ENCODE measurements at places on chromosomes 5 and 9.
A peak's percentile ranks its signal among the peaks of the same experiment; 100 is the strongest.

DNA sequence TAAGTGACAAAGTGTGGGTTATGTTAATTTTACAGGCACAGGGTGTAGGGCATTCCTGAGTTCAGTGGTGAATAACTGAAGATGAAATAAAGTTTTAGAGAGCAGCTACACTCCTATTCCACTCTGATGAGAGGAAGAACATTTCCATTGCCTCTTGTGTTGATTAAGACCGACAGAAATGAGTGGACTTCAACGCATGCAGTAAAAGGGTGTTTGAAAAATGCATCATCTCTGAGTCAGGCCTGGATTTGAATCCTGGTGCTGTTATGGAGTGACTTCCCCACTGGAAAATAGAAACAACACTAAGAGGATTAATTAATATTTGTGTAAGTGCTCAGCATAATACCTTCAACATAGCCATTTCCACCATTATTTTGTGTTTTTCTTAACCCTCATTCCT, 86.3 kb downstream of the PRR16 start:
- no peak for DNase-seq

- DNase-seq = no peak
Observed at GRCh38 chr5:58898006-58898405, 315.1 kb downstream of the RAB3C start.

DNA sequence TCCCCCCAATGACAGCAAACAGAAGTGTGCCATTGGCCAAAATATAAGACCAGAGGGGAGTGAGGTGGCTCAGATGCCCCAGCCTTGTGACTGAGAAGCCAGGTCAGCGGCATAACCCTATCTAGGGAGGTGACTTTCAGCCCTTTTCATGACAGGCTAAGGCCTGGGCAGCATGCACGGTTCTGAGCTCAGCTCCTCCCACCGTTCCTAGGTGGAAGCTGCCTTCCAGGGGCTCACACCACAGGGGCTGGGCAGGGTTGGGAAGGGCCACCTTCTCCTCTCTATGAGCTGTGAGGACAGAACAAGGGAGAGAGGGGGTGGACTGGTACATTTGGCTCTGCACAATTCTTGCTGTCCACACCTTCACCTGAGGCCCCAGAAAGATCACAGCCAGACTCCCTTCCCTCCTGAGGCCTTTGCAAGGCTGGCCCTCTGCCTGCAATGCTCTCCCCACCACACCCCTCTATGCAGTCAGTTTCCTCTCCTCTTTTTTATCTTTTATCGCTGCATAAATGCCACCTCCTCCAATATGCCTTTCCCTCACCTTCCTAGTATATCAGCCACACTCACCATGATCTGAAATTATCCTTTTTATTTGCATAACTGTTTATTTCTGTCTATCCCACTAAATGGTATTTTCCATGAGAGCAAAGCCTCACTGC, 5.1 kb upstream of the EGR1 start:
- DNase-seq = no peak

GRCh38 chr9:79667817-79668436, 96.2 kb downstream of the TLE4 start:
- DNase-seq = no peak

DNA sequence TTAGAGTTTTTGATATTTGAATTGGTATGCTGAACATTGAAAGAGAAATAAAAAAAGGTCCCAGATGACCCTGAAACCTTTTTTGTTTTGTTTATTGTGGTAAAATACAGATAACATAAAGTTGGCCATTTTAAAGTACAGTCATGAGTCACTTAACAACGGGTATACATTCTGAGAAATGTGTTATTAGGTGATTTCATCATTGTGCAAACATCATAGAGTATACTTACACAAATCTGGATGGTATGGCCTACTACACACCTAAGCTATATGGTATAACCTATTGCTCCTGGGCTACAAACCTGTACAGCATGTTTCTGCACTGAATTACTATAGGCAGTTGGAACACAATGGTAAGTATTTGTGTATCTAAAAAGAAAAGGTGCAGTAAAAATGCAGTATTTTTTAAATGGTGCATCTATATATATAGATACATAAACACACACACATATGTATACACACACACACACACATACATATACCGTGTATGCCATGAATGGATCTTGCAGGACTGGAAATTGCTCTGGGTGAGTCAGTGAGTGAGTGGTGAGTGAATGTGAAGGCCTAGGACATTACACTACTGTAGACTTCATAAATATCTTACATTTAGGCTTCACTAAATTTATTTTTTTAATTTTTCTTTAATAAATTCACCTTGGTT, 31.0 kb downstream of the TTC1 start:
- DNase-seq = no peak

DNA sequence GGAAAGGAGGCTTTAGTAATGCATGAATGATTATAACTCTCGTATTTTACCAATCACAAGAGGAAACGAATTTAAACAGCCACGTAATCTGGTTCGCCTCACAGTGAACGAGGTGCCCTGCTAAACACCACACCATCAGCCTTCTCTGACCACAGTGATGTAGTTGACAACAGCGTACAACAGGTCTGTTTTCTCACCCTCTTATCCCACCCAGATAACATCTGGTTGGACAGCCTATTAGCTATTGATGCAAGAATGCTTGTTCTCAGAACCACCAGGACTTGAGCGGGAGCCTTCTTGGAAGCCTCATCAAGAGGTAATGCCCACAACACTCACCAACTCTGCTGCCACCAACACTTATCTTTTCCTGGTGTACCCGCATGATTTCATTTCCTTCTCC, 23.3 kb downstream of the SLC1A3 start:
- DNase-seq = no peak

GRCh38 chr9:81683238-81683637, 6.1 kb downstream of the TLE1 start:
- DNase-seq = no peak

DNA sequence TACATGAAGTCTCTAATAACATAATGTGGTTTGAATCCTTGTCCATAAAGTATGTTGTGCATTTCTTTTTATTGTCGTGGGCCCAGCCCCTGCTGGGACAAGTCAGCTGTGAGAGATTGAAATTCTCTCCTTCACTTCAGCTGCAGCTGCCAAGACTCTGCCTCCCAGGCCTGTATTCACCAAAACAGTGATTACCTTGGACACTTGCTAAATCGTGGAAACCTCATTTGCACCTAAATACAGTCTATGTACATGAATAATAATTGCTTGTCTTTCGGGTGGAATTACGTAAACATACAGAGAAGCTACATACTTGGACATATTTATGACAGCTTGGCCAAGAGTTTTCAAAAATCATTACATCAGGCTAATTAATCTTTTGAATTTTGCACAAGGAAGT, 898.5 kb upstream of the SEMA6A start:
- no peak for DNase-seq

- DNase-seq = no peak
Observed at GRCh38 chr5:83031381-83031780, 45.8 kb downstream of the TMEM167A start.

DNA sequence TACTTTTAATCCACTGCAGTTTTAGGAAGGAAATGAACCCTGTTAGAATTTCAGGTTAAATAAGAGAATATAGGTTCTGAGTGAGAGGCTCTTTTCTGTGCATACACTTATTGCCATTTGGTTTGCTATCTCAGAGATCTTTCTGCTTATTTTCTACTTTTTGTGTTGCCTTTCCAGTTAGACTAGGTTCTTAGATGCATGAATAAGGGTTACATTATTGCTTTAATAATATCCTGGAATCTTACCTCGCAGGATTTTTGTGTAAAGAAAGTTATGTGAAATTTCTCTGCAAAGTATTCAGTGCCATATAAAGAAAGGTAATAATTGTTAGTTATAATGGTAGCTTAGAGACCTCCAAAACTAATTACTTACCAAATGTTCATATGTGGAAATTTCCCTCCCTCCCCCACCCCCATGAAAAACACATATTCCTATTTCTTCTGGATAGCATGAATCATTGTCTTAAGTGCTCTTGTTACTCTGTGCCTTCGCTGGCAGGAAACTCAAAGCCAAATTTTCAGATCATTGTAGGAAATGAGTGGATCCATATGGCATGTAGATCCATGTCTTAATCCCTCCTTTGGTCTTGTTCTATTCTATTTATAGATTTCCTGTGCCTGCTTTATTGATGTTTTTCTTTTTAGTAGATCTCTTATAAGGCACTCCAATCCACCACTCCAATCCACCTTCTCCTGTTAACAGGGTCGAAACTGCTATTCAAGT, 2.7 kb upstream of the APBA1 start:
- DNase-seq = no peak

GRCh38 chr5:112979723-112980122, 3.1 kb downstream of the DCP2 start:
- no peak for DNase-seq

- peak; percentile 60 for DNase-seq
Observed at GRCh38 chr9:126788634-126789349, 16.0 kb upstream of the ZBTB43 start.

- no peak for DNase-seq
Observed at GRCh38 chr5:96288166-96288844, 144.7 kb downstream of the PCSK1 start.

GRCh38 chr5:14745753-14746152, 81.2 kb downstream of the OTULIN start:
- no peak for DNase-seq

DNA sequence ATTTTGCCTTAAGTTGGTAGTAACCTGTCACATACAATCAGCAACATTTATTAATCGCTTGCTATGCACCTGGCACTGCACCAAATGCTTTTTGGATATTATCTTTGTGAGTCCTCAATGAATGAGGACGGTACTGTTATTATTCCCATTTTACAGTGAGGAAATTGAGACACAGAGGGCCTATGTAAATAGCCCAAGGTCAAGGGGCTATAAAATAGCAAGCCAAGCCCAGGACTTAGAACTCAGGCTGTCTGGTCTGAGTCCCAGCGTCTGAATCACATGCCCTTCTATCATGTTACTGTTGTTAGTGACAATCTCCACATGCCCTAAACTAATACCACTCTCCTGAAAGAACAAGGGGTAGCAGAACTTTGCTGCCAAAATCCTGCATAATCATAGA, 60.0 kb downstream of the ERAP1 start:
- DNase-seq = no peak

- no peak for DNase-seq
Observed at GRCh38 chr5:2538169-2538568, 213.3 kb downstream of the IRX2 start.

GRCh38 chr5:165209101-165209727, 1703.8 kb downstream of the MAT2B start:
- peak; percentile 21 for DNase-seq

Data from kidney glomerular epithelial cell (primary cell).